ENCODE measurements at places on chromosomes 5 and 9. TPM values are rescaled to one million over a fixed set of nuclear protein-coding genes. Genes with fewer than 3 reads are reported as not detected.

DNA sequence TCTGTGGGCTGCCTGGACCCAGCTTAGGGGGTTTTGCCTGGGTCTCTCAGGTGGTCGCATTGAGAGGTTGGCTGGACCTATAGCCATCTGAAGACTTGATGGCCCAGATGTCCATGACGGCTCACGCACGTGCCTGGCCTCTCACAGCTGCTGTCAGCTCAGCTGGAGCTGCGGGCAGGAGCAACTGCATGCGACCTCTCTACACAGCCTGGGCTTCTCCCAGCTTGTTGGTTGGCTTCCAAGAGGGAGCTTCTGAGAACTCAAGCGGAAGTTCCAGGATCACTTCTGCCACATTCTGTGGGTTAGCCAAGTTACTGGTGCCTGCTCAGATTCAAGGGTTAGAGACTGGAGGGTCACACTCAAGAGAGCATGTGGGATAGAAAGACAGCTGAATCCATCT is 99.2 kb downstream of the DAPK1 start:
- no peaks in the 10 kb centered on the region for H3K4me1 ChIP-seq
- peaks cover 15% of the 10 kb centered on the region for H3K27me3 ChIP-seq
- H3K36me3 ChIP-seq = no peaks in the 10 kb centered on the region
- no peak for DNase-seq

DNA sequence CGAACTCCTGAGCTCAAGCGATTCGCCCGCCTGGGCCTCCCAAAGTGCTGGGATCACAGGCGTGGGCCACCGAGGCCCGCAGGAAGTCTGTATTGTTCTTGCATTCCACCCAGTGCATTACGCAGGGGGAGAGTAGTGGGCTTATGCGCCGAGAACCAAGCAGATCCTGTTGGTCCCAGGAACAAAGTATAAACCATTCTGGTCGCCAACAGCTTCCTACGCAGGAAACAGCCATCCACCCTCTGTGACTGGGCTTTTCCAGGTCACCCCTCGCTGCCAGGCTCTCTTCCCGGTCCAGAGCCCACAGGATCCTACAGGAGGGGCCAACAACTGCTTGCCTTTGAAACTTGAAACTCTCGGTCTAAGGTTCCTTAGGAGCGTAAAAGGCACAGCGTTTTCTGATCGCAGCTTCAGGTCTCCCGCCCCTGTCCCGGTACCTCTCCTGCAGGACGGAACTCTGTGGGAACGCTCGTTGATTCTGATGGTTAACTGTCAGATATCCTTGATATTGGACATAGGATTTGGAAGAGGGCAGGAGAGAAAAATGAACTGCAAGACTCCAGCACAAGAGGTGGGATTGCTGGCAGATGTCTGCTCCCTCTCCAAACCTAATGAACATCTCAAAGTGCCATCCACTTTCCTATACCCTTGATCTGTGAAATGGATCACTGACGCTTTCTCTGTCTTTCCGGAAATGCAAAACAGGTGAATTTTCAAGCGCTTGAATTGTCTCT is 4.2 kb upstream of the ANXA2R start:
- no peak for DNase-seq
- H3K4me1 ChIP-seq = peaks cover 27% of the 10 kb centered on the region
- no peak overlapping the region for H3K4me3 ChIP-seq
- no peaks in the 10 kb centered on the region for H3K27me3 ChIP-seq
- peaks cover 30% of the 10 kb centered on the region for H3K36me3 ChIP-seq
- no peak overlapping the region for H3K27ac ChIP-seq

DNA sequence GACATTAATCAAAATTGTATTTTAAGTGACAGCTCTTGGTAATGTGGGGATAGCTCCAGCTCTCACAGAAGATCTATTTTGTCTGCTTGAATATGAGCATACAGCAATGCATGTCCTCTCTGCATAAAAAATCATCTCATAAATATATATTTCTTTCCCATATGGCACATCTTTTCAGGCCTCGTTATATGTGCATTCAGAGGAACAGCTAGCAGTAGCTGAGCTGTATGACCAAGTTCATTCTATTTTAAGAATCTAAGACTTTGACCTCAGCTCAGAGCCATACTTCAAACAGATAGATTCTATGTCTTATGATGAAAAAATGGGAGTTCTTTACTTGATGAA is 487.2 kb downstream of the ARHGEF28 start:
- H3K4me3 ChIP-seq = no peak overlapping the region
- no peaks in the 10 kb centered on the region for H3K4me1 ChIP-seq
- H3K27me3 ChIP-seq = peaks cover 17% of the 10 kb centered on the region
- no peaks in the 10 kb centered on the region for H3K36me3 ChIP-seq
- DNase-seq = no peak

- peak; percentile 32 for DNase-seq
- no peak overlapping the region for H3K4me3 ChIP-seq
- H3K4me1 ChIP-seq = peaks cover 11% of the 10 kb centered on the region
These were observed 63.8 kb upstream of the RNF130 start for GRCh38 chr5:180135128-180135955.

DNA sequence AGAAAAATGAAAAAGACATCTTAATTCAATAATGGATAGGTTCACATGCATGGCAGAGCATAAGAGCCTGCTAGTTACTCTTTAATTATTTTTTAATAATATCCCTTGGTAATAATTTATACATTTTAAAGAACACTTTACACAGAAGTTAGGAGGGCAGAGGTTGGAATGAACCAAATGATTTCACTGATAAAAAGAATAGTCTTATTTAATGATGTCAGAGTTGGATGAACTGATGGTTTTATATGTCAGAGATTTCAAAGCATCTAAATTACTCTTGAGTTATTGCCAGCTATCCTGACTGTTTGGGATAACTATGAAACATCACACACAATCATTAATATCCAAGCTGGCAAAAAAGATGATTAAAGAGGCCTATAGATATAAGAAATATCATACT is 244.8 kb downstream of the CSNK1G3 start:
- no peaks in the 10 kb centered on the region for H3K4me1 ChIP-seq
- no peak overlapping the region for H3K4me3 ChIP-seq
- no peaks in the 10 kb centered on the region for H3K27me3 ChIP-seq
- no peak overlapping the region for H3K27ac ChIP-seq
- no peak for DNase-seq
- H3K36me3 ChIP-seq = no peaks in the 10 kb centered on the region

DNA sequence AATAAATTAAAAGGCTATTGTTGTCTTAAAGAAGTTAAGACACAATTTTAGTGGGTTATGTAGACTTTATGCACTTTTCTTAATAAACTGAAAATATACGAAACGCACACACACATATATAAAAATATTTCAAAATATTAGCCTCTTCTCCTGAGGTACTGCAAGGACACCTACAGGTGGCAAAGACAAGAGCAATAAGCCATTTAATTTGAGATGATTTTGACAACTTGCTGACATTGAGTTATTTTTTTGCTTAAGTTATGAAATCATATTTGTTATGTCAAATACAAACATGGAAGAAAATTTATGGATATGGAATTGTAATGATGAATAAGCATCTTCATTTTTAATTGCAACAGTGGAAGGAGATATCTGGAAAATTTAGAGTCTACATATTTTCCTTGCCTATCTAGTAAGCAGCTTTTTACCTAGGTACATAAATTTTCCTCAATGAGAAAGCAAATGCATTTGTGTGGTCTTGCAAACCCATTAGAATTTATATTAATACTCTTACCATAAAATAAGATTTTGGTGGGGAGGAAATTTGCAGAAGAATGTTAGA is 301.6 kb downstream of the ISL1 start:
- no peak overlapping the region for H3K27ac ChIP-seq
- no peaks in the 10 kb centered on the region for H3K4me1 ChIP-seq
- H3K27me3 ChIP-seq = no peaks in the 10 kb centered on the region
- H3K36me3 ChIP-seq = no peaks in the 10 kb centered on the region

DNA sequence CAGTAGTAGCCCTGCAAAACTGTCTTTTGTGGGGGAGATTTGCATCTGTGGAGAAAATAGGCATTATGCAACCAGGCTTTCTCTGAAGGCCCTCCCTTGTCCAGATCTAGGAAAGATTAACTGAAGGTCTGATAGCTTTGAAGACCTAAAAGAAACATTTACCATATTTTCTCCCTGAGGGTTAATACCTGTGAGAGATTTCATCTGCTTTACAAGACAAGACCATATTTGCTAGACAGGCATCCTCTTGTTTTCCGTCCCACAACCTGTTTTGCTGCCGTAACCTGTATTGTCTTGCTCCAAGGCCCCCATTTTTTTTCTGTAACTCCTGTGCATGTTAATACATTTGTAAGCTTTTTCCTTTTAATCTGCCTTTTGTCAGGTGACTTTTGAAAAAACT is 1985.2 kb upstream of the CDH9 start:
- no peak for DNase-seq
- no peaks in the 10 kb centered on the region for H3K36me3 ChIP-seq
- H3K4me1 ChIP-seq = no peaks in the 10 kb centered on the region
- H3K27ac ChIP-seq = no peak overlapping the region
- no peak overlapping the region for H3K4me3 ChIP-seq
- H3K27me3 ChIP-seq = no peaks in the 10 kb centered on the region

GRCh38 chr9:88072831-88073375 is 65.4 kb downstream of the SPATA31C2 start:
- H3K4me3 ChIP-seq = no peak overlapping the region
- H3K27ac ChIP-seq = no peak overlapping the region
- H3K27me3 ChIP-seq = peaks cover 65% of the 10 kb centered on the region
- peaks cover 13% of the 10 kb centered on the region for H3K4me1 ChIP-seq
- H3K36me3 ChIP-seq = no peaks in the 10 kb centered on the region

GRCh38 chr5:150765011-150765798 is 6.4 kb upstream of the DCTN4 start:
- peaks cover 3% of the 10 kb centered on the region for H3K36me3 ChIP-seq
- H3K4me3 ChIP-seq = no peak overlapping the region
- H3K27me3 ChIP-seq = no peaks in the 10 kb centered on the region
- H3K4me1 ChIP-seq = peaks cover 17% of the 10 kb centered on the region
- no peak for DNase-seq
- H3K27ac ChIP-seq = no peak overlapping the region

DNA sequence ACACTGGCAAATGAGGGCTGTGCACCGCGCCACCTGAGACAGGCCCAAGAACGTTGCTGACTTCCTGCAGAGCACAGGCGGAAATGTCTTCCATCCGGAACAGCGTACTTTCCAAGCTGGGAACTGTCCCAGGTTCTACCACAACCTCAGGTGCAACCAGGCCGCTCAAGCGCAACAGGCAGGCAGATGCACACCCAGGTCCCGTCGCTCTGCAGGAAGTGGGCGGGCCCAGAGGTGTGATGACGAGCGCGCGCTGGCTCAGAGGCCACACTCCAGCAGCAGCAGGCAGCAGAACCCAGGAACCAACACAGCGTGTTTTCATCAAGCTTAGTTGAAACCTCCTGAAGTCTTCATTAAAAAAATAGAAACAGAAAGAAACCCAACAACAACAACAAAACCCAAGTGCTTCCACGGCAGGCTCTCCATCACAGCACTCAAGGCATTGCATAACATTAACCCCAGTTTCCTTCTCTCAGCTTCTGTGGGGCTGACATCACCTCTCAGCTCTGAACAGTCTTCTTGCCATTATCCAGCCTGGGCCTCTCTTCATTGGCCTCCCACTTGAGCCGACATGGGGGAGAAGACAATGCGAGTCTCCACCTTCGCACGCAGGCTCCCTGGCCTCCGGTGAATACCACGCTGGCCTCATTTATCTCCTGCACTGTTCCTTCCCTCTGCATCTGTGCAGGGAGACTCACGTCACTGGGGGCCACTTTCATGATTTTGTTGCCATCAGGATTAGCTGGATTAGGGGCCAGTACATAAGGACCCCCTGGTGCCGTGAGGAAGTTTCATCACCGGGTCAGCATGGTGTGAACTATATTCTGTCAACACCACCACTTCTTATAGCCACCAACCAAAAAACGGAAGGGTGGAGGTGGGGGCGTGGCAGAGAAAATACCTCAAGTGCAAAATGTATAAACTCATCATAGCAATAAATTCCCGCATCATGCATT is 22.1 kb downstream of the PTCH1 start:
- H3K27ac ChIP-seq = peak overlapping the region; percentile 98
- peak overlapping the region; percentile 74 for H3K4me3 ChIP-seq
- H3K36me3 ChIP-seq = peaks cover 5% of the 10 kb centered on the region
- peak; percentile 88 for DNase-seq
- H3K27me3 ChIP-seq = peaks cover 10% of the 10 kb centered on the region

DNA sequence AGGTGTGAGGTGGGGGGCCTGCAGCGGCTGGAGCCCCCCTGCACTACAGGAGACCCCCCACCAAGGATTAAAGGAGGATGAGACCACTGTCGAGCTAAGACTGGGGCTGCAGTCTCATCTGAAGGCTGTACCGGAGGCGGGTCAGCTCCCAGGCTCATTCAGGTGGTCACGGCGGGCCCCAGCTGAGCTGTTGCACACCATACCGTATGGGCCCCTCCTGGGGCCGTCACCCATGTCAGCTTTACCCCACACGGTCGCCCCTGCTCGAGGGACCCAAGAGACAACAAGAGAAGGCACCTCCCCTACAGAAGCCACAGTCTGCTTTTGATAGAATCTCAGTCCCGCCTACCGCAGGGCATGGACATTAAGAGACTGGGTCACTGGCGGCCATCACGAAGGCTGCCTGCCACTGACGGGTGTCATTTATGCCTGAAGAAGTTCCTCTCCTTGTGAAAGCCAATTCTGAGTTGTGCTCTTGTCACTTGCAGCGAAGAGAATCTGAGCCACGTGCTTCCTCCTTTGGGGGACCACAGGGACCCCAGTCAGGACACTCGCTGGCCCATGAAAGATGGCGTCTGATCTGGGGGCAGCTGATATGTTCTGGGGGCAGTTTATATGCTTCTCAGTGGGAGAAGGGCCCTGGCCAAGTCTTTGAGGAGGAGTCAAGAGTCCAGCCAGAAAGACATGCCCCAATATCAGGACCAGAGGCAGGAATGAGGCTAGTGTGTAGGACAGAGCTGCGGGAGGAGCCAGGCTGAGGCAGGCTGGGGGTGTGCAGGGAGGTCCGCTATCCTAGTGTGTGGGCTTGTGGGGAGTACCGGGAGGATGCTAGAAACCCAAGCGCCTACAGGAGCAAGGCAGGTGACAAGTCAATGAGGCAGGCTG is 102.4 kb downstream of the ZNF354C start:
- H3K27ac ChIP-seq = no peak overlapping the region
- H3K27me3 ChIP-seq = no peaks in the 10 kb centered on the region
- no peaks in the 10 kb centered on the region for H3K36me3 ChIP-seq
- H3K4me1 ChIP-seq = peaks cover under 1% of the 10 kb centered on the region
- DNase-seq = no peak

DNA sequence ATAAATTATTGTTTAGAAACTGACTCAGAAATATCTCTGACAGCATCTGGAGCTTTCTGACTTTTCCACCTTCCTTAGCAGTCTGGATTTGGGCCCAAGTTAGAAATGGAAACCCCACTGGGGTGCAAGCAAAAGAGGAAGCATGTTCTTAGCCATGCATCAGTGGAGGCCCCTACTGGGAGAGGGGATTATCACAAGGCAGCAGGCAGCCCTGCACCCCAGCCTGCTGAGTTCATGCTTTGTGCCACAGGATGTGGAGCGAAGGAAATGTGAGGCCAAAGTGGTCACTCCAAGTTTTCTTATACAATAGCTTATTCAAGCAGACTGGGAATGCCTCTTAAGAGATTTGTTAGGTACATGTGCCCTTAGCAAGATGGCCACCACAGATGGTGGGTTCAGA is 146.5 kb upstream of the TLX3 start:
- no peaks in the 10 kb centered on the region for H3K36me3 ChIP-seq
- no peaks in the 10 kb centered on the region for H3K4me1 ChIP-seq
- no peak overlapping the region for H3K4me3 ChIP-seq

PCDHB9 gene
- total RNA-seq = not detected

HBEGF gene
- total RNA-seq = 67.9 TPM

SLU7 gene
- total RNA-seq = 65.5 TPM

MTREX gene
- 71.4 TPM for total RNA-seq
